Karpas-422 (cell line): ENCODE measurements at places on chromosomes 1 and 21. TPM values are rescaled to one million over a fixed set of nuclear protein-coding genes. Genes with fewer than 3 reads are reported as not detected.

DNA sequence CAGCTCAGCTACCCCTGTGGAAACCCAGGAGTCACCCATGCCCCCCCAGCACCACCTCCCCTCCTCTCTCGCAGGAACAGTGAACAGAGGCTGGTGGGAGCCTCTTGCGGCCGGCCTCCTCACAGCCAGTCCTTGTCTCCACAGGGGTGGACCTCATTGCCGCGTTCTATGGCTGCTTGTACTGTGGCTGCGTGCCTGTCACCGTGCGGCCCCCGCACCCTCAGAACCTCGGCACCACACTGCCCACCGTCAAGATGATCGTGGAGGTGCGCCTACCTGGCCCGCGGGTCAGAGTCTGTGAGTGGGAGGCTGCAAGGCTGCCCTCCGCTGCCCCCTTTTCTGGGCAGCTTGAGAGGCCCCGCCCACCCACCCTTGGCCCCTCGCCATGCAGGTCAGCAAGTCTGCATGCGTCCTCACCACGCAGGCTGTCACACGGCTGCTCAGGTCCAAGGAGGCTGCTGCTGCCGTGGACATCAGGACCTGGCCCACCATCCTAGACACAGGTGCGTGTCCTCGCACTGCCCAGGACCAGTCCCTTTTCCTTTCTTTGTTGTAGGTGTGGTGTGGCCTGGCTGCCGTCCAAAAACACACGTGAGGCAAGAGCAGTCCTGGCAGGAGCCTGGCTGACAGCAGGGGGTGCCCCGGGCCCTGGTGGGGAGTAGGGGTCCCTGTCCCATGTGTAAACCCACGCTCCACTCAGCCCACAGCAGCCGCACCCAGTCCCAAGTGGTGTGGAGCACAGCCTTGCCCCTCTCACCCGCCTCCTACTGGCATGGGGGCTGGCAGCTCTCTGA lies 50.3 kb downstream of the S100B start:
- DNase-seq = no peak

DNA sequence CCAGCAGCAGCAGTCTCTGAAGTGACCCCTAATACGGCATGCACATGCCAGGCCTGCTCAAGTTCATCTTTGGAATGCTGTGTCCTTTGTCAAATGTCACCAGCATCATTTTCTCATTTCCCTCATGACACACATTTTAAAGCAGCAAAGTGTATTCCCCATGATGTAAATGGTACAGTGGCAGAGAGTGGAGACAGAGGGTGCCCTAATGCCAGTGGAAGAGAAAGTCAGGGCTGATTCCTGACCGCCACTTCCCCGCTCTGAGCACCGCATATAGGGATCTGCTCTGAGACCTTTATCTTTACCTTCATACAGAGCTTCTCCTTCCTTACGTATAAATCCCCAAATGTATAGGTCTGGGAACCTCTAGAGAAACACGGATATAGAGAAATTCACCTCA lies 222.3 kb upstream of the SGIP1 start:
- no peak for DNase-seq

GRCh38 chr1:28663871-28664470 lies 4.6 kb upstream of the GMEB1 start:
- DNase-seq = no peak

DNA sequence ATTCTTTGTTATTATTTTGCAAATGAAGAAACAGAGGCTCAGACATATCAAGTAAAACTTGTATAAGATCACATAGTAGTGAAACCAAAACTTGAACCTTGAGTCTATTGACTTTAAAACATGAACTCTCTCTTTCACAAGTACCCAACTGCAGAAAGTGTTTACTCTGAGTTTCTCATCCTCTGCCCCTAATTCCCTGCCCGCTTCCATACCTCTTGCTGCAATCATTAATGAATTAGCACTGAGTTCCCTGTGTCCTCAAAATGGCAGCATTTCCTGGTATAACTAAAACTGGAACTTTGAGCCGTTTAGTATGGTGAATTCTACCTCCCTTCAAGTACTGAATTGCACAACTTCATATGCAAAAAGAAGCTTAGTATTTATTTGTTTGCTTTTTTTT lies 147.7 kb upstream of the DNAH14 start:
- DNase-seq = no peak

DNA sequence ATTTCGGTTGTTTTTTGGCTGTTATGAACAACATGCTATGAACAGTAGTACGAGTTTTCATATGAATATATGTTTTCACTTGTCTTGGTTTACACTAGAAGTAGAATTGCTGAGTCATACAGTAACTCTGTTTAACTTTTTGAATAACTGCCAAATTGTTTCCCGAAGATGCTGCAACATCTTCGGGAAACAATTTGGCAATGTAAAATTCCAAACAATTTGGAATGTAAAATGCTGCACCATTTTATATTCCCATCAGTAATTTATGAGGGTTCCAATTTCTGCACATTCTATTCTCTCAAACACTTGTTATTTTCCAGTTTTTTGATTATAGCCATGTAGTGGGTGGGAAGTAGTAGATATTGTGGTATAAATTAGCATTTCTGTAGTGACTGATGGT lies 11.6 kb downstream of the PCBP3 start:
- DNase-seq = no peak

Gene GUCA2B
- total RNA-seq = not detected in 2 replicates

Gene SMCP
- not detected in 2 replicates for total RNA-seq

Gene RNF2
- 30.4 and 31.7 TPM in 2 replicates for total RNA-seq
